ENCODE measurements at places on chromosomes 4 and X.
A peak's percentile ranks its signal among the peaks of the same experiment; 100 is the strongest.

GRCh38 chr4:2116687-2117400 is 57.7 kb downstream of the NAT8L start:
- DNase-seq: no peak

DNA sequence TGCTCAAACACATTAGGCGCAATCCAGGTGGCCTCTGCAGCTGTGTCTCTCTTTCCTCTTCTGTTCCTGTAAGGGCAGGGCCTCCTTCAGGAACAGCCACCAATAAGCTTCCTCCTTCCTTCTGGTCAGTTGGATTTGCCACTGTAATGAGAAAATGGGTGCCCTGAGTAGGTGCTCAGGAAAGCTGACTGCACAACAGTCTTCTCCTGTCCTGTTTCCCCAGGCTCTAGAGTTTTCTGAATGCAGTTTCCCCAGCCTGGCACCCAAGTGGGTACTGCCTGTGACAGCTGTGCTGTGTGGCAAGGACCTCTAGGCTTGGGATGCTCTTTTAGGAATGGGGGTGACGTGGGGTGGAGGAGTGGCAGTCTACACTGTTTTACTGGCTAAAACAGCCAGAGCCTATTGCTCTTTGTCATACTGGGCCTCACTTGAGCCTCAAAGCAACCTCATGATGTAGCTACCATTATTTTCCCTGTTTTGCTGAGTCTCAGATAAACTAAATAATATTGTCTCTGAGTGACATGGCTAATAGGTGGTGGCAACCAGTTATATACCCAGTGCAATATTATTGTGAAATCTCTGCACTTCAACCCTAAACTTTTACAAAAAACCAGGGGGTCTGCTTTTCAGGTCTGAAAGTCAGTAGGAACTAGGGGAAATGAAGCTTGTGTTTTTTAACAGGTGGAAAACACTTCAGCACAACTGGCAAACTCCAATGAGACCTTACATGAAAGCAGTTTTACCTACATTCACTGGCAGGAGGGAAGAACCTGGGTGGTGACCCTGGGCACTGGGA is 1.2 kb downstream of the CXCL2 start:
- DNase-seq: peak; percentile 65

GRCh38 chr4:3446631-3447320 is 5.0 kb downstream of the HGFAC start:
- no peak for DNase-seq

- no peak for DNase-seq
These were observed 1.0 kb downstream of the GPR50 start for GRCh38 chrX:151177141-151178027.

GRCh38 chrX:140343226-140343868 is 161.5 kb downstream of the SOX3 start:
- DNase-seq: peak; percentile 69

- DNase-seq: no peak
These were observed 2127.3 kb upstream of the AGA start for GRCh38 chr4:179569549-179569948.

- no peak for DNase-seq
These were observed 1143.9 kb downstream of the STIM2 start for GRCh38 chr4:28004520-28004919.

- no peak for DNase-seq
These were observed 61.2 kb downstream of the METTL14 start for GRCh38 chr4:118746251-118746919.

GRCh38 chrX:43958529-43958928 is 14.7 kb downstream of the NDP start:
- peak; percentile 85 for DNase-seq

DNA sequence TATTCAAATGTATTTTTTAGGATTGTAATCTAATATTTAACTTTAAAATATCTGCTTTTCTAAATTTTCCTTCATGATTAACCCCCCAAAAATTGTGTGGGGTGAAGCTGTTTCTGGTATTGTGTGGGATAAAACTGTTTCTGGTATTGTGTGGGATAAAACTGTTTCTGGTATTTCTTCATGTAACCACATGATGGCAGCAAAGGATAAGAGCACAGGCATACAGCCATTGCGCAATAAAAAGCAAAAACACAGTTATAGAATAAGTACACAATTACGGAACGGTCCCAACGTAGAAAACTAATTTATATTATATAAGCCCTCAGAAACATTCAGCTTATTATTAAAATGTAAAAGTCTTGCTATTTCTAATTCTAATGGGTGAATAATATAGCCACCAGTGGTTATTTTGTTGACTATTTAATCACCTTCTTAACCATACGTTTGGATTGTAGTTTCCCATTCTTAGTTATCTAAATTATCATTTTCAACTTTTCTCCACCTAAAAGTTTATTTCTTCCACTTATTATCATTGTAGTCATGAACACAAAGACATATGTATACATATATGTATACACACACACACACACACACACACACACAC is 333.9 kb upstream of the FSTL5 start:
- peak; percentile 52 for DNase-seq

Data from kidney tubule cell (primary cell).